Renal cortex interstitium (tissue), 15 donors: ENCODE measurements at places on chromosomes 3 and 15. TPM values are rescaled to one million over a fixed set of nuclear protein-coding genes. Genes with fewer than 3 reads are reported as not detected.

DNA sequence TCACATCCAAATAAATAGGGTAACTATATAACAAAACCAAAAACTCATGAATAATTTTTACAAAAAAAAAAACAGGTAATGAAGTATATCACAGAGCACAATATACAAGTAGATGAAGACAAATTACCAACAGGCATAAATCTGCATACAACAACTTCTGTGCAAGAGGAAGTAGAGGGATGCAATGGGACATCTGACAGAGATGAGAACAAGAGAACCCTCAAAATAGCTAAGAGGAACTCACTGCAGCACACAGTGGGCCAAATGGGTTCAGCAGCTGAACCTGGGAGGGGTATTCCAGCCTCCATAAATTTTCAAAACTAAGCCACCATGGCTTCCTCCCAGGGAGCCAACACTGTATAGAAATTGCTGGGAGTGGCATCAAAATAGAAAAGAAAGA, 9.6 kb upstream of the BTLA start:
- DNase-seq: no peak

- no peak for DNase-seq
Observed at GRCh38 chr3:133381346-133382109, 18.3 kb upstream of the BFSP2 start.

GRCh38 chr3:183172051-183172639, 9.6 kb upstream of the LAMP3 start:
- DNase-seq: no peak

The THSD4 gene
- 36.3 TPM for polyA plus RNA-seq

- no peak for DNase-seq
Observed at GRCh38 chr3:194572143-194572789, 61.0 kb downstream of the TMEM44 start.

- DNase-seq: no peak
Observed at GRCh38 chr3:23567917-23568316, 237.8 kb upstream of the UBE2E1 start.

DNA sequence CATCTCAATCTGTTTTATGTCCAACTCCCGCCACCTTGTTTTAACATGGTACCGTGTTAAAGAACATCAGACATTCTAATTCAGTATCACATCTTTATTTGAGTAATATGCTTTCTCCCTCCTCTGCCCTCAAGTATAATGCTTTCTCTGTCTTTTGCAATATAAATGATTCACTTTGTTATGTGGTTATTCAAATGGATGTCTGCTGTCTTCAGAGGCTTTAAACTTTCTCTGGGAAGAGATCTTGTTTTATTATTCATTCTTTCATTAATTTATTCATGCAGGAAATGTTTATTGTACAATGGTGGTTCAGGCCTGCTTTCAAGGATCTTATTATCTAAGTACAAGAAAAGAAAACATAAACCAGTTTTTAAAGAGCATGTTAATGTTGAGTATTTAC, 57.1 kb downstream of the RAP2B start:
- no peak for DNase-seq

DNA sequence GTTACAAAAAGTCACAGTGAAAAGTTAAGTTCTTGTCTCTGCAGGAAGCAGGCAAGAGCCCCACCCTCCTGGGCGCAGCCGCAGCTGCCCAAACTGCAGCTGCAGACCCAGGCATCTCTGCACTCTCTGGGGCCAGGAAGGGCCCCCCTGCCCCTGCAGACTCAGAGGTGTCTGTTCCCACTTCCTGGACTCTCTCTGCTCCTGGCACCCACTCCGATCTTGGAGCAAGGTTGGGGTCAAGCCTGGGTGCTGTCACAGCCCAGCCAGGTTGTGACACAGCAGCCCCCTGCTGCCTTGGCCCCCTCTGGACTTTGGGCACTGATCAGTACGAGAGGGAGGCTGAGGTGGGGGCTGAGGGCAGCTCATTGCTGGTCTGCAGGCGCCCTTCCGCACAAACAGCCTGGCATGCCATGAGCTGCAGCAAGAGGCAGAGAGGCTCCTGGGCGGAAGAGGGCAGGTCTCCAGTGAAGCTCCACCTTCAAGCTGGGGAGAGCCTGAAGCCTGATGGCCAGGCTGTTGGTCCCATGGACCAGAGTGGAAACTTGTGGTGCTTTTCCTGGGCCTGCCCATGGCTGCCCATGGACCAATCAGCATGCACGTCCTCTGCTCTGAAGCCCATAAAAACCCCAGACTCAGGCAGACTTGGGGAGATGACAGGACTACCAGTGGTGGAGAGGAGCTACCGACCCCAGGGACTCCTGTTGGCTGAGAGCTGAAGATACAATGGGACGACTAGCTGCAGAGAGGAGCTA, 42.9 kb upstream of the LRRFIP2 start:
- no peak for DNase-seq

DNA sequence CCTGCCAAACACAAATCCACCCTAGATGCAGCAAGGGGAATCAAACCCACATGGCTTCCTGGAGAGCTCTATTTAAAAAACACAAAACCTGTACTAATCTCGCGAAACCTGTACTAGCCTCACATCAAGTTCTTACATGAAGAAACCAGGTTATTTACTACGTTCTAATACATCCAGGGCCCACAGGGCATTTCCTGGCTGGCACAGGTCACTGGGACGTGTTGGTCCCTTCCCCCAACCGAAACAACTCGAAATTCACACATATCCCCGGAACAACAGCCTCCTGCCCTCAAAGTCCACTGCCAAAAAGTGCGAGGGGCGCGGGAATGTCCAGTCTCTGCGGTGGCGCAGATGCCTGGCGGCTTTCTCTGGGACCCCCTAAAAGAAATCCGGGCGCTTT, 955 bp downstream of the CDCP1 start:
- no peak for DNase-seq

DNA sequence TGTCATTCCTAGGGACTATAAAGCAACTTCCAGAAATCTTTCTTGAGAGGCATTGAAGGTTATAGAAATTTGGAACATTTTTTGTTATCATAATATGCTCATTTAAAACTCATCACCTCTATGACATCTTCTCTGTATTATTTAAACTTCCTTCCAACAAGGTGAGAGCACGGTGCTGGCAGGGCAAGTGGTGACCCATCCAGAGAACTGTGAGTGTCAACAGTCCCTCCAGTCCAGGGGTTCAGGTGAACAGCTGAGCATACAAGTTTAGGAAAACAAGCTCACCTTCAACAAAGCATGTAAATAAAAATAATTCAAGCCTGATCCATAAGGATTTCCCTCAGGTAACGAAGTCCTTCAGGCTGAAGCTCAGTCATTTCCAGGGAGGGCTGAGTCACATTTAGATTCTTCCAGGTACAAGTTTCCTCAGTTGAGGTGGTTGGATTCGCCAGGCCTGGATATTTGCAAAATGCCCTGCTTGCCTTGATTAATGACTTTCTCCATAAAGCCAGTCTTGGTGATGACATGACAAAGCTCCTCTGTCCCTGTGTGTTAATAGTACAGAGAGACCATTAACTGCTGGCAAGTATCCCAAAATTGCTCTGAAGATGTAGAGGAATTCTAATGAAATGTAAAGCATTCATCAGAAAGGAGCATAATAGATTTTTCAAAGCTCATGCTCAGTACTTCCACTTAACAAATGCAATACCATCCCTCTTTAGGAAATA, 263.6 kb upstream of the GADL1 start:
- no peak for DNase-seq

The SCAMP5 gene
- 21.7 TPM for polyA plus RNA-seq

DNA sequence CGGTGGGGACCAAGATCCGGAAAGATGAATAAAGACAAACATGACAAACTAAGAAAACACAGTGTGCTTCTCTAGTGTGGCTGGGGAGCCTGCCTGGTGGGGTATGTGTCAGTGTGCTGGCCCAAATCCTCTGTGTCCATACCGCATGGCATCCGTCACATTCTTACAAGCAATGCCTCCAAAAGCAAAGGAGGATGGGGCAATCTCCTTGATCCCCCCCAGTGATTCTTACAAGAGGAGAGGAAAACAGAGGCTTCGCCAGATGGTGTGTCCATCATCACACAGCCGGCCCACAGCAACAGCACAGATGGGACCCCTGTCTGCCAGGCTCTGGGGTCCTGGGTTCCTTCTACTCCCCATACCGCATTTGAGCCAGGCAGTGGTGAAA, 558 bp upstream of the IL17RC start:
- no peak for DNase-seq

The SORD gene
- 44.3 TPM for polyA plus RNA-seq

The HAPLN3 gene
- polyA plus RNA-seq: 5.1 TPM

- no peak for DNase-seq
Observed at GRCh38 chr3:137172728-137173127, 214.9 kb downstream of the IL20RB start.

GRCh38 chr3:43113671-43114070, 7.8 kb upstream of the POMGNT2 start:
- no peak for DNase-seq

- DNase-seq: no peak
Observed at GRCh38 chr3:11238060-11238459, 34.1 kb upstream of the ATG7 start.

DNA sequence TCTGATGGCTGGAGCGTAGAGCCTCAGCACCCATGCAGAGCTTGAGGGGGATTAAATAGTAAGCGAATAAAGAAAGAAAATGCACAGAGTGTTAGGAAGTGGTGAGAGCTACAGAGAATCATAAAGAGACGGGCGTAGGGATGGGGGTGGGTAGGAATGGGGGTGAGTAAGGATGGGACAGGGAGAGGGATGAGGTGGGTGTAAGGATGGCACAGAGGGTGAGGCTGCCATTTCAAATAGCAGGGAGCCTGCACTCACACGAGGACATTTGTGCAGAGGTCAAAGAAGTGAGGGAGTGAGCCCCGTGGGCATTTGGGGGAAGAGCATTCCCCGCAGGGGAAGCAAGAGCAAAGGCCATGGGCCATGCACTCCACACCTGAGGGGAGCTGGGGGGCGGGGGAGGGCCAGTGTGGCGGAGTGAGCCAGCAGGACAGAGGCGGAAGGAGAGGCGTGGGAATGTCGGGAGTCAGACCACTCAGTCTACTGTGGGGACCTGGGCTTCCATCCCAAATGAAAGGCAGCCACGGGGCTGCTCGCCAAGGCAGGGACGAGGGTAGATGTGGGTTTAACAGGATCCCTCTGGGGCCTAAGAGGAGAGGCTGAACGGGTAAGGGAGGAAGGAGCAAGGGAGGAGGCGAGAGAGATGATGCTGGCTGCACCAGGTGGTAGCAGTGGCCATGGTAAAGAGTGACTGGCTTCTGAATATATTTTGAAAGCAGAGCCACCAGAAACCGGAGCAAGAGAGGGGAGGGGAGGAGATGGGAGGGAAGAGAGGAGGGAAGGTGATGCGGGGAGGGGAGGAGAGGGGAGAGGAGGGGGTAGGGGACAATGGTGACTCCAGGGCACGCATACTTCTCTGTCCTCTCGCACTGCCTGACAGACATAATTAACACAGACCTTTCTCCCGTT, 35.2 kb upstream of the SLC6A6 start:
- DNase-seq: no peak

The NANOGP8 gene
- polyA plus RNA-seq: not detected

The INSYN1 gene
- 11.1 TPM for polyA plus RNA-seq

GRCh38 chr3:123283657-123284398, 82.1 kb downstream of the SEC22A start:
- DNase-seq: no peak

- no peak for DNase-seq
Observed at GRCh38 chr3:120625159-120625586, 29.0 kb downstream of the NDUFB4 start.

DNA sequence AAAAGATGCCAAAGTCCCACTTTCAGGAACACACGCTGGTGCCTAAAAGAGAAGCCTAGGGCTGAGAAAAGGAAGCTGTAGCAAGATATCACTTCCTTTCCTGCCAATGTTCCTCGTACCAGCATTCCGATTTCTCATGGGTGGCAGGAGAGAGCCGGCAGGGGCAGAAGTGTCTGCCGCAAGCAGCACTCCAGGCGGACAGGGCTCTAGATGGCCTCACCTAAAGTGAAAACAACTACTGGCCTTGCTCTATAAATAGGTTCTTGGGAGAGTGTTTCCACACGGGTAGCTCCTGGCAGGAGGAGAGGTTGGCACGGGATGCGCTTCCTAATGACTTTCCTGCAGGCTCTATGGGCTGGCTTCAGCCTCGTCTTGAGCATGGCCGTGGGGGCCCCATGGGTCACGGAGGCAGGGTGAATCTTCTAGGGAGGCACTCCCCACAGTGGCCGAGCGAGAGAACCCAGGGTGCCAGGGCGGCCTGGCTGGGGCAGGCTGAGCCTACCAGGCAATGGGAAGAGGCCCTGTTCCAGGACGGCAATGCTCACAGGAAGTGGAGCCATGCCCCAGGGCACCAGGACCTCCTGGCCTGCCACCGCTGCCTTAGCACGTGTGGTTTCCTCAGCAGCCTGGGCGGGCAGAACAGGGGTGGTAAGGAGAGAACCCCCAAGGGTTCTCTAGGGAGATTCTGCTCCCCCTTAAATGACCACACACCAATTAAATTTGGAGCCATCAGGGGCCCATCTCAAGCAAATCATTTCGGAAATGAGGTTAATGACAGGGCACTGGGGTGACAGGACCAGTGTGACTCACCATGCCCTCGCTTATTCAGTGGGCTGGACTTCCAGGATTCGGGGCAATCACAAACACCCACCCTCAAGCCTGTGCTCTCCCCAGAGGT, 14.6 kb upstream of the DUSP7 start:
- no peak for DNase-seq

DNA sequence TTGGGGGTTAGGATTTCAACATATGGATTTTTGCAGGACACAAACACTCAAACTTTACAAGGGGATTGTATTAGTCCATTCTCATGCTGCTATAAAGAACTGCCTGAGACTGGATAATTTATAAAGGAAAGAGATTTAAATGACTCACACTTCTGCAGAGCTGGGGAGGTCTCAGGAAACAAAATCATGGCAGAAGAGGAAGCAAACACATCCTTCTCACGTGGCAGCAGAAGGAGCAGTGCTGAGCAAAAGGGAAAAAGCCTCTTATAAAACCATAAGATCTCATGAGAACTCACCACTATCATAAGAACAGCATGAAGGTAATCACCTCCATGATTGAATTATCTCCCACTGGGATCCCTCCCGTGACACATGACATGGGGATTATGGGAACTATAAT, 1183.1 kb downstream of the ZPLD1 start:
- DNase-seq: no peak

DNA sequence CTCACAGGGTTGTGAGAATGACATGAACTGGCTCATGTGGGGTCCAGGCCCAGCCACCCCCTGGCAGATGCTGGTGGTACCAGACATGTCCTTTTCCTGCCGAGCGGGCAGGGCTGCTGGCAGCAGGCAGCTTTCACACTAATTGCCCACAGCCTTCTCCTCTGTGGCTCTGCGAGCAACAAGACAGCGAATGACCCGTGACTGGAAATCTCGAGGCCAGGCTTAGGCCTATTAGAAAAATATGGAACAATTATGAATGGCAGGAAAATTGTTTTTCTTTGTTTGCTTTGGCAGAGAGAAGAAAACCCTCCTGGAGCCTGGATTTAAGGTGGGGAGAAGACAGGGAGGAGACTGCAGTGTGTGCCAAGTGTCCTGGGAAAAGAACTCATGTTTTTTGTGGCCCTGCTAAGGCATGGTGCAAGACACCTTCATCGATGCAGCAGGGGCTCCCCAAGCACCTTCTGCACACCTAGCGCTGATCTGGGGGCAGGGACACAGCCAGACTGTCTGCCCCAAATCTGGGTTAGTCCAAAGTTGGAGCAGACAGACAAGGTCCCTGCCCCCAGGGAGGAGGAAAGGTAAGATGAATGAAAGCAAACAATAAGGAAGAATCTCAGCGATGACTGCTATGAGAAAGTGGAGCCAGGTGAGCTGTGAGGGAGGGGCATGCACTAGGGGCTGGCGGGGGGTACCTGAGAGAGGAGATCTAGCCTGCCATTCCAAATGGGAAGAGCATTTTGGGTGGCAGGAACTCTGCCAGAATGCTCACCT, 193.8 kb upstream of the TLE3 start:
- no peak for DNase-seq

- DNase-seq: no peak
Observed at GRCh38 chr3:48398701-48399386, 26.8 kb downstream of the FBXW12 start.
